Naive thymus-derived CD8-positive, alpha-beta T cell (primary cell): ENCODE measurements at places on chromosomes 1 and 21.

- DNase-seq, result no peak
These were observed 17.9 kb downstream of the UBL4B start for GRCh38 chr1:110130113-110130591.

DNA sequence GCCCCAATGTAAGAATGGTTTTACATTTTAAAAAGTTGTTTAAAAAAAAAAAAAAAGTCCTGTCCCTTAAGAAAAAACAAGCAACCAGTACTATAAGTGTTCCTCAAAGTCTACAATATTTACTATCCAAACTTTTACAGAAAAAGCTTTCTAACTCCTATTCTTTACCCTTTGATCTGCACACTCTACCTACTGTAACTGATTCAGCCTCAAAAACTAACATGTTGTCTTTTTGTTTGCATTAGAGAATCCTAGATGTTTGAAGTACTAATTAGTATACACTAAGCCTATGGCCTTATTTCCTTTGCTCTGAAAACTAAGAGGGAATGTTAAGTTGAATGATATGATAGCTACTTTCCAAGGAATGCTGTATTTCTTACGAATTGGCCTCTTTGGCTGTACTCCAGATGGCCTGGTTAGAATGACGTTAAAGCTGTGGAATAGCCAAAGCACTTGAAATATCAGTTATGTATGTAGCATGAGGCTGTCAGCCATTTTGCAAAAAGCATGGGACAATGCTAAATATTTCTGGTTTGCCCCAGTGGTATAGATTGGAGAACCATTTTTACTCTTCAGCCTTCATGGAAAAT is 234.8 kb downstream of the GPR52 start:
- no peak for DNase-seq

GRCh38 chr1:109659997-109660690 is 4.2 kb downstream of the GSTM4 start:
- DNase-seq, result no peak

GRCh38 chr1:31445951-31446350 is 32.9 kb downstream of the SERINC2 start:
- DNase-seq, result no peak
